K562 (cell line): ENCODE measurements at places on chromosomes 12 and 14.

DNA sequence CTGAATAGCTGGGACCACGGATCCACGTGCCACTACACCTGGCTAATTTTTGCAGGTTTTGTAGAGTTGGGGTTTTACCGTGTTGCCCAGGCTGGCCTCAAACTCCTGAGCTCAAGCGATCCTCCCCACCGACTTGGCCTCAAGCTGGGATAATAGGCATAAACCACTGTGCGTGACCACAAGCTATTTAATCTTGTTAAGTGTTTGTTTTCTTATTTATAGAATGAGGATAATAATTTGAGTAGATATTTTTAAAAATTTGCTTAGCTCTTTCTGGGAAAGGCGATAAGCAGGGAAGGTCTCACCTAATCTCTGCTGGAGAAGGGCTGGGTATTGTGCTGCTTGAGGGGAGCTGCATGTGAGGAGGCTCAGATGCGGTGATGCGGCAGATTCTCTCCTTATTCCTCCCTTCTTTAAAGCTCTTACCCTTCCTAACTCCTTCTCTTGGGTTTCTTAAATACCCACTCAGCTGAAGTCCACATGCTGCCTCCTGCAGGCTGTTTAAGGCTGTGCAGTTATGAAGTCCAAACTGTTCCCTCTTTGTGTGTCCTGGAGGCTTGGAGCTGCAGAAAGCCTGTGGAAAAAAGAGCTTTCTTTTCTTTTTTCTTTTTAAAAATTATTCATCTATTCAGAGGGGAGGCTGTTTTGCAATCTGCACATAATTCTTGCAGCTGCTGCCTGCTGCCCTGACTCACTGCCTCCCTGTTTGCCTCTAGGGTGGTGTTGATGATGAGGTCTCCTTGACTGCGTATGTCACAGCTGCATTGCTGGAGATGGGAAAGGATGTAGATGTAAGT lies 37.9 kb downstream of the A2ML1 start:
- peak; percentile 37 for DNase-seq

GRCh38 chr12:97595936-97596335 lies 133.3 kb downstream of the RMST start:
- DNase-seq, result no peak

- DNase-seq, result no peak
Observed at GRCh38 chr14:22962061-22962676, 5.3 kb upstream of the HAUS4 start.

GRCh38 chr14:76710056-76711010 lies 50.9 kb upstream of the VASH1 start:
- DNase-seq, result peak; percentile 47

DNA sequence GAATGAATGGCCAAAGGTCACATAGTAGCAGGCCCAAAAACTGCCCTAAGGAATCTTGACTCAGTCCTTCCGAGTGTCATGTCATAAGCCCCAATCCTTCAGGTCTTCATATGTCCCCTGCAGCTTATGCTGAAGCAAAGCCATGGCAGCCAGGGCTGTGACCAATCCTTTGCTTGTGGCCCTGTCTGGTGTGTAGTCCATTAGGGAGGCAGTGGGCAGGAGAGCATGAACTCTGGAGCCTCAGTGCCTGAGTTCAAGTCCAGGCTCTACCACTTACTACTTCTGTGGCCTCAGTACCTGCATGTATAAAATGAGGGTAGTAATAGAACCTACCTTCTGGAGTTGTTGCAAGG lies 20.3 kb downstream of the PLEKHG3 start:
- DNase-seq, result no peak

GRCh38 chr12:45655186-45655585 lies 74.3 kb upstream of the ARID2 start:
- no peak for DNase-seq

DNA sequence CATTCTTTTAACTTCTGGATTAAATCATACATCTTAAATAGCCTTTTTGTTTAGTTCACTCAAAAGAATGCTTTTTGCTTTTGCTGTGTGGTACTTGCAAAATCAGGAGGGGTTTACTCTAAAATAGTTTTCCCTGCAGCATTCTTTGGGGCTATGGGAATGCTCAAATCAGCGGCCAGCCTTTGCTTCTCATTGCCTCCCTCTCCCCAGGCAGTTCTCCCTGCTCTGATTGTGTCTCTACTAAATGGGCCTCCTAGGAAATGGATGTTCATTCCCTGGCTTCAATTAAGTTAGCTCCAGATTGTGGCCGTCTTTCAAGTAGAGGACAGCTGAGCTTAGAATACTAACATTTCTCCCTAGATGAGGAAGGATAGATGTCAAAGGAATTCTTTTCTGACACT lies 4.4 kb downstream of the TULP3 start:
- DNase-seq, result no peak

GRCh38 chr12:63815482-63815852 lies 29.0 kb upstream of the SRGAP1 start:
- no peak for DNase-seq

DNA sequence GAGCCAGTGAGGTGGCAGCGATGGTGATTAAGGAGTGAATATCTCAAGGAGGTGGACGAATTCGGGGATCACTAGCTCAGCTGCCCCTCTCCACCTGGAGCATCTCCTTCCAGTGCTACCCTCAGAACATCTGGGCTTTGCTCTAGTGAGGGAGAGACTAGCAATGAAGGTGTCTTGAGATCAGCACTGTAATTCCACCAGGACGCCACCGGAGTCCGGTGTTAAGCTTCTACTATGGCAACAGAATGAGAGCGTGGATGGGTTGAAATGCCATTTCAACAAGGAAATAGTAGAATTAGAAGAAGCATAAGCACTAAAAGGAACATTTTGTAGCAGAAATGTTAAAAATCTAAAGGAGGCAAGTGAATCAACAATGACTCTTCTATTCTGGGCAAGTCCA lies 61.1 kb downstream of the NTF3 start:
- no peak for DNase-seq

DNA sequence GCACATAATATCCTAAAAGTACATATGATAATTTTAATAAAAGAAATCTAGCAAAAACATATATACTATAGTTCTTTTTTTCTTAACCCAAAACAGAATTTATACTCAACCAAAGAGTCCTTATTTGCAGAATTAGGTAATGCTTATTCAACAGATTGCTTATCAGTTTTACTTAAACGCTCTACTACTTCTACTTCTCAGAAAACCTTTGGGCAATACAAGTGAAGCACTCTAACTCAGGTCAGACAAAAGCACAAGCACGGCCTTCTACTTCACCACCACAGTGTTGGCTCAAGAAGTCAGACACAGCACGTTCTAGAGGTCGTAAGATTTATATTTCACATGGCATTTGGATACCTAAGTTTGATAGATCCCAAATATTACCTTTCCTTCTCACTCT lies 29.2 kb downstream of the DICER1 start:
- no peak for DNase-seq

GRCh38 chr12:46483572-46484395 lies 111.2 kb upstream of the SLC38A2 start:
- DNase-seq, result no peak

- DNase-seq, result no peak
Observed at GRCh38 chr14:61285364-61285763, 4.2 kb upstream of the TMEM30B start.

GRCh38 chr14:55133416-55133815 lies 4.4 kb downstream of the LGALS3 start:
- DNase-seq, result no peak

DNA sequence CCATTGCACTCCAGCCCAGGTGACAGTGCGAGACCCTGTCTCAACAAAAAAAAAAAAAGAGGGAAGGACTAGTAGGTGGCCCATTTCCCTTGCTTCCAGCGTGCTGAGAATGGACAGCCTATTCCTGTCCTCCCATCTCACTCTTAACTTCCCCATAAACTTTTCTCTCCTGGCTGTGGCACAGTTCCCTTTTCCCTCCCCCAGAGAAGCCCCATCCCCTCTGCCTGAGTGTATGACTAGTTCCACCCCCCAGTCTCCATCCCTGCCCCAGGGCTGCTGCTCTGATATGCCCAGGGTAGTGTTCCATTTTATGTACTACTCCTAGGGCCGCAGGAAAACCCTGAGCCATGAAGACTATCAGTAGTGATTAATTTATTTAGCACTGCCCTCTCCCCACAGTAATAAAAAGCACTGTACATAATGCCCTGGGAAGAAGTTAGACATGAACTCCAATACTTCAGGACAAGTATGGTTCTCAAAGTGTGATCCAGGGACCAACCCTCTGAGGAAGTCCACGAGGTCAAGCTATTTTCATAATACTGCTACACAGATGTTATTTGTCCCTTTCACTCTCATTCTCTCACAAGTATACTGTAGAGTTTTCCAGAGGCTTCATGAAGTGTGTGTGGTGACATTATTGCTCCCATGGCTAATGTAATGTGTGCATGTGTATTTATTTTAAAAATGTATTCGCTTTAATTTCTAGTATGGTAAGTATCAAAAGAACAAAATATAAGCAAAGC lies 11.5 kb upstream of the CHD4 start:
- no peak for DNase-seq

GRCh38 chr12:64595863-64596793 lies 14.2 kb upstream of the RASSF3 start:
- DNase-seq, result no peak

DNA sequence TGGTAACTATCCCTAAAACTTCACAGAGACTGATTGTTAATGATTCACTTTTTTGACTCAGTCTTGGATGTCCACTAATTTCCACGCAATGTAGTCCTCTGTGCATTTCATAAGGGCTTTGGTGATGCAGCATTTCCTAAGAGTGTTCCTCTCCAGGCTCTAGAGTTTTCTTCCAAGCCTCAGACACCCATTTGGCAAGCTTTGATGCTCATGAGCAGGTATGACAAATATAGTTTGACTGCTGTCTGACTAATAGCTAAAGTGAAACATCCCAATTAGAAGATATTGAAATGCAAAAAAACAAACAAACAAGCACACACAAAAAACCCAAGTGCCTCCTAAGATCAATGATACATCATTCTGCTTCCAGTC lies 1.5 kb upstream of the VAMP1 start:
- no peak for DNase-seq

- DNase-seq, result no peak
Observed at GRCh38 chr12:98137278-98137677, 378.1 kb upstream of the TMPO start.

- DNase-seq, result no peak
Observed at GRCh38 chr14:75643985-75644384, 16.7 kb downstream of the ERG28 start.

DNA sequence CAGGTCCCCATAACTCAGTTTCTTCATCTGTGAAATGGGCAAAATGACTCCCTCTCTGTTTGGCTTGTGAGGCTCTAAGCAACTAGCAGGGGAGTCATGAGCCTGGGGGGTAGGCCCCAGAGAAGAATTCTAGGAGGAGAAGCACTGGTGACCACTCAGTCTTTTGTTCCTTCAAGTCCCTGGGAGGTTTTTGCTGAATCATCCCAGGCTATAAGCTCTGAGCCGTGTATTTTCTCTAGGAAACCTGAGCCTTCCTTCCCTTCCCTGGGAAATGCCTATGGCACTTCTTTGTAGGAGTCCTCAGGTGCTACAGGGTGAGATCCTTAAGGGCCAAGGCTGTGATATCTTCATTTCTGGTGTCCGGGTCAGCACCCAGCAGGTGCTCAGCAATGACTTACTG lies 4.5 kb downstream of the RPH3A start:
- DNase-seq, result no peak

- DNase-seq, result peak; percentile 34
Observed at GRCh38 chr14:74502236-74503019, 8.9 kb downstream of the ISCA2 start.

DNA sequence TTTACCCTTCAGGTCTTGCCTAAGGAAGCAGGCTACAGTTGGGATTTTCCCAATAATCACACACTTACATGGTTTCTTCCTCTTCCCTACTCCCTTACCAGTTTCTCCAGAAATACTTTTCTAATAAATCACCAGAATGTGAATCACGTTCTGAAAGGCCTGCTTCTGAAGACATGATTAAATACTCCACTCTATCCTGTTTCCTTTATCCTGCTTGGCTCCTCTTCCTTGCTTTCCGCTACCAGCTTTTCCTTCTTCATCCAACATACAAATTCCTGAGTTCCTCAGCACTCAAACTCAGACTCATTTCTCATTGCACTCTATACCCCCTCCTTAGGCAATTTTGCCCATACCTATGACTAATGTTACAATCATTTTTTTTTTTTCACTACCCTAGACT lies 118.3 kb downstream of the MGAT4C start:
- no peak for DNase-seq

DNA sequence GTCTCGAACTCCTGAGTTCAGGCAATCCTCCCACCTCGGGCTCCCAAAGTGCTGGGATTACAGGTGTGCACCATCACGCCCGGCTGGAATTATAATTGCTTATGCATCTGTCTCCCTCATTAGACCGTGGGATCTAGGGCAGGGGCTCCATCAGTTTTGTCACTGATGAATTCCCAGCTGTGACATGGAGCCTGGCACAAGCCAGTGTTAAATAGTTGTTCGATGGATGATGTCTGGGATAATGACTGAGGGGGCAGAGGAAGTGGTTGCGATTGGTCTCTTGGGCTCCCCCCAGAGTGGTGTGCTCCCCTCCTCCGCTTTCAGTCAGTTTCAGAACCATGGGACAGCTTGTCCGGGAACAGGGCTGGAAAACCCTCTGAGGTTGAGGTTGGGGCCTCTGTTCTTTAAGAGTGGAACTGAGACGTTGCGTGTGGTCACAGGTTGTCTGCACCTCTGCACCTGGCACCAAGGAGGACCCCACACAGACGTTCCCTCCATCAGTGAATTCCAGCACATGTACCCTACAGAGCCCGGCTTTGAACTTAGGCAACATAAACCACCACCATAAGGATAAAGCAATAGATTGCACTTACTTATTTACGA lies 30.8 kb upstream of the BATF start:
- no peak for DNase-seq

DNA sequence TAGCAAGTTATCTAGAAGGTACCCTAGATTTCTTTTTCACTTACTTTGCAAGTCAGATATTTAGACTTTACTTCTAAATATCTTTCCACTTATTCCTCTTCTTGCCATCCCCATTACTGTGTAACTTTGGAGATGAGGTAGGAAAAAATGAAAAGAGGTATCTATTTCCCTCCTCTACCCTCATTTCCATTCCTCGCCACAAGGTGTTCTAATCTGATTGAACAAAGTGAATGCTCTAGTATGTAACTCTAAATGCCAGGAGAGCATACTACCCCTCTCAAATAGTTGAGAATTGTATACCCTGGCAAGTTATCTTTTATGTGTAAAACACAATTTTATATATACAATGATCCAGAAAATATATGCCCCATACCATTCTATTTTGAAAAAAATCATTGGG lies 1.7 kb upstream of the LDHB start:
- DNase-seq, result peak; percentile 11

GRCh38 chr12:92338671-92339070 lies 193.0 kb upstream of the BTG1 start:
- DNase-seq, result no peak

DNA sequence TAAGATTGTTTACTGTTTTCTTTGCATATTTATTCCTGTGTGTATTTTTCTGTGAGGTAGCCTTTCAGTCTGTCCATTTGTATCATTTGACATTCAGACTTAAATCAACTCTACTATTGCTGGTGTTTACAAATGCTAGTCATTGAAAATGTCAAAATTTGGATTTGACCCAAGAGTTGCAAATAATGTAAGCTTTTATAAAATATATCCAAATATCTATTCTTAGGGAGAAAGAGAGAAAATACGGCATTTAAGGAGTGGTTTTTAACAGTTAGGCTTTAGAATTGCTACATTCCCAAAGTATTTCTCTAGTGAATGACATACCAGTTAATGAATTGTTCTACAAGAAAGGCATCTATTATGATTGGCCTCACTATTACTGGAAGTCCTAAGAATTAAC lies 37.9 kb downstream of the FRS2 start:
- DNase-seq, result no peak
